ENCODE measurements at places on chromosomes 1 and 21.

DNA sequence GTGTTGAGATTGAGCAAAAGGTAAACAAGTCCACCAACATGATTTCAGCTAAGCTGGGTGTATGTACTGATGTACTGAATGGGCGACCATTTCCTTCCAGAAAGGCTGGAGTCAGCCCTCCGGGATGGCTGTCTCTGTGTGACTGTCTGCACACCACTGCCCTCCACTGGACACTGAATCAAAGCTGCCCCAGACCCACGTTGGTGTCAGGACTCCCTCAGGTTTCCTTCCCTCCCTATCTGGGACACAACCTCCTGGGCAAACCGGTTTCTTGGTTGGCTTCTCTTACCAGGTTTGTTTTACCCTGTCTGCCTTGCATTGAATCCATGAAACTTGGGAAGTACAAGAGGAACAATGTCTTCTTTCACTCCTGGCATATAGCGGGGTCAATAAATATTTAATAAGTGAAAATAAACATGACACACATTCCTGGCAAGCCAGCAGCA is 5.3 kb upstream of the SRP9 start:
- DNase-seq: peak; percentile 86

- no peak for DNase-seq
These were observed 11.8 kb upstream of the ARHGEF2 start for GRCh38 chr1:155990005-155990739.

DNA sequence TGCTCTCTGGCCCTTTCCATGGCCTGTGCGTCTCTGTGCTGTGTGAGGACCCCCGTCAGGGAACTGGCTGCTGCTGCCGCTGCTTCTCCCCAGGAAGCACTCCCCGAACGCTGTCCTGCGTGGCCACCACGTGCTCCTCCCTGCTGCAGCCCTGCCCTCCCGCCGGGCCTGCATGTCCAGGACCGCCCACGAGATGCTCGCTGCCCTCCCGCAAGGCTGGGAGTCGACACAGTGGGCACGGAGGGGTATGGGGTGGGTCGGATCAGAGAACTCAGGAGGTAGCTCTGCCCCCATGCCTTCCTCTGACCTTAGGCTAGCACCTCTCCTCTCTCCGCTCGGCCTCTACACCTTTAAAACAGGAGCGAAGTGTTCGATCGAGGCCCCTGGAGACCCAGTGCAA is 171.9 kb upstream of the AJAP1 start:
- no peak for DNase-seq

DNA sequence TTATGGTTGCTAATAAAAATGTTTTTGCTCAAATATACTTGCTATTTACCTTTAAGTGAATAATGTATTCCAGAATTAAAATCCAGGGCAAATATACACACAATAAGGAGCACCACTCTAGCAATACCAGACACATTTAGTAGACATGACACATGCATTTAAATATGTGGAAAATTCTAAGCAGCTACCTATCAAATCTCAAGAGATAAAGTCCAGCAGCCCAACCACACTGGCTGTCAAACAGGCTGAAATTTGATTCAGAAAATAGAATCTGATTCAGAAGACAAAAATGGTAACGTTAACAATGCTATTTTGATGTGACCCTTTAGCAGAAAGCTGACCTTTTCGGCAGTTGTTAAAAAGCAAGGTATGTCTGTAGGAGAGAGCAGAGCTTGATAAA is 42.3 kb downstream of the PLEKHO1 start:
- DNase-seq: no peak

GRCh38 chr1:2360588-2361364 is 30.6 kb downstream of the MORN1 start:
- DNase-seq: no peak

DNA sequence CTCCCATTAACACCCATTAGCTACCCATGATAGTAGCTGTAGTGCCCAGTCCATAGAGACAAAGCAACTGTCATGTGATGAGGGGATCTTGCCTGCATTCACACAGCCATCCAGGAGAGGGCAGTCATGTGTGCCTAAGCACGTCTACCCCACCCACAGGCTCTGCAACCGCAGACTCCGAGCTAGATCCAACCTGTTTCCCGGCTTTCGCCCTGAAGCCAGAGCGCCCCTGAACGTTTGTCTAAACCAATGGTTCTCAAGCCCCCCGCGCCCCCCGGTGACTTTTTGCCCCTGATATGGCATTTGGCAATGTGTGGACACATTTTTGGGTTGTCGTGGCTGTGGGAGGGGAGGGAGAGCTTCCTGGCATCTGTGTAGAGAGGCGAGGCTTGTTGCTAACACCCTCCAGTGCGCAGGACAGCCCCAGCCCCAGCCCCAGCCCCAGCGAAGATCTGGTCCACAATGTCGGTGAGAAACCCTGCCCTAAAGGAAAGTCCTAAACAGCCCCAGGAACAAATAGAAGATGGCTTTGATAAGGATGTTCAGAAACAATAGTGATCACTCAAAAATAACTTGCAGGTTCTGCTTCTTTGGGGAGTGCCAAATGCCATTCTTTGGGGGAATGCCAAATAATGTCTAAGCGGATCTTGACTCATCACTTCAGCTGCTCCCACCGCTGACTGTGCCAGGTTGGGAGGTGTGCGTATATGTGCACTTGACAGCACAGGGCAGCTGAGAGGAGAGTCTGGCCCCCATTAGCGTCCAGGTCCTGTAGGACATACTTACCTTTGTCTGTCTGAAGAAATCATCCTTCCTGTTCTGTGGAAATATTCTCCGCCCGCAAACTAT is 34.5 kb downstream of the SLC44A3 start:
- peak; percentile 80 for DNase-seq

DNA sequence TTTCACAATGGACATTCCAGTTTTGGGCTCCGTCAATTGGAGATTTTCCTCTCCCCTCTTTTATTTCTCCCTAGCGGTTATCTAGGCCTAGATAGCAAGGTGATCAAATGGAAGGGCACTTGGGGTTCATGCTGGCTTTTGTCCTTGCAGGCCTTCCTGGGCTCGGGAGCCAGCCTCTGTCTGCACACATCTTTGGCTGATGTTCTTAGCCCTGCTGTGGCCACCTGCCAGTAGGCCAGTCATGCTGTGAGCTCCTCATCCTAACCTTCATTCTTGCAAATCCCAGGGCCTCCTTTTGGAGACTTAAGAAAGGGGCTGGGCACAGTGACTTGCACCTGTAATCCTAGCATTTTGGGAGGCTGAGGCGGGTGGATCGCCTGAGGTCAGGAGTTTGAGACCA is 13.5 kb downstream of the TIE1 start:
- no peak for DNase-seq

DNA sequence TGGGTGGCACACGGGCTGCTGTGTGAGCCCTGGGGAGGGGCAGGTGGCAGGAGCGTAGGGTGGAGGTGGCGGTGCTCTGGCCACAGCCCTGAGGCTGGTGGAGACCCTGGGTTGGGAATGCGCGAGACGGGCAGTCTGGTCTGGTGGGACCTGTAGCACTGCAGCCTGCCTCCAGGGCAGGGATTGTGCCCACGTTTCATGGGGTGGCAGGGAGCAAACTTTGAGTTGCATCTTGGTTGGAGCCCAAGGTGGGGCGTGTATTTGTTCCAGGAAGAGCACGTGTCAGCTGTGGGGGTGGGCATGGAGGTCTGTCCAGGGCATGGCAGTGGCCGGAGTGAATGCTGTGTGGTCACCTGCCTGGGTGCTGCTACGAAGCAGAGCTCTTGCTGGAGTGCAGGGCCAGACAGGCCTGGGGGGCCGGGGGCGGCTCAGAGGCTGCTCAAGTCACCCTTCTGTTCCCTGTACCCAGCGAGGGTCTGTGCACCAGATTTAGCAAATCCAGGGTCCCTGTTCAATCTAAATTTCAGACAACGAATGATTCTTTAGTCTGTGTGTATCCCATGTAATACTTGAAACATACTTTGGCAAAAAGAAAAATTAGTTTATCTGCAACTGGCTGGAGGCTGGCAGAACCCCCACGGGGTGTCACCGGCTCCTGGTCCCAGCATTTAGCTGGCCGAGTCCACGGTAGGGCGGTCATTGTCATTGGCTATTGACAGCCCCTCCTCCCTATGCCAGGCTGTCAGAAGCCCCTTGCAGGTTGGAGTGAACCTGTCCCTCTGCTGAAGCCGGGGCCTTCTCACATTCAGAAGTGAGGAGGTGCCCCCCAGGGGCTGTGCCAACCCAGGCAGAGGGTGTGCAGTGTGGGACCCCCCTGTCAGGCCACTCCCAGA is 27.3 kb downstream of the KRTAP10-1 start:
- no peak for DNase-seq

GRCh38 chr1:107557095-107557494 is 407.9 kb downstream of the VAV3 start:
- no peak for DNase-seq

DNA sequence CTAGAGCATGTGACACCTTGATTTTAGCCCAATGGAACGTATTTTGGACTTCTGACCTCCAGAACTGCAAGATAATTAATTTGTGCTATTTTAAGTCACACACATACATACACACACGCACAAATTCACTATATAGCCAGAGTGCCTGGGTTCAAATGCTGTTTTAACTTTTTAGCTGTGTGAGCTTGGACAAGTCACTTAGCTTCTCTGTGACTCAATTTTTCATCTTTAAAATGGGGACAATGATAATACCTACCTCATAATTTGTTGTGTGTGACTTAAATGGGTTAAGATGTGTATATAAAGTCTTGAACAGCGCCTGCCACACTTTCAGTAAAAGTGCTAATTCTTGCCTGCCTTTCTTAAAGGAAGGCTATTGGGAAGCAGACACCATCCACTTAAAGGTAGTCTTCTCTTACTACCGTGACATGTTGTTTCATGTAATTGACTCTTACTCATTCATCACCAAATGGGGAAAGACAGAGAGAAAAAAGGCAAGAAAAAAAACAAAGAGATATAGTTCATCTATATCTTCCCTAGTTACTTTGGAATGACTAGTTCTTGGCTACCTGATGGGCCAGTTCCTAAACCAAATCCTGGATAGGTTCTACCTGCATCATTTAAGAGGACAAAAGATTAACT is 56.3 kb downstream of the SLC30A7 start:
- no peak for DNase-seq

DNA sequence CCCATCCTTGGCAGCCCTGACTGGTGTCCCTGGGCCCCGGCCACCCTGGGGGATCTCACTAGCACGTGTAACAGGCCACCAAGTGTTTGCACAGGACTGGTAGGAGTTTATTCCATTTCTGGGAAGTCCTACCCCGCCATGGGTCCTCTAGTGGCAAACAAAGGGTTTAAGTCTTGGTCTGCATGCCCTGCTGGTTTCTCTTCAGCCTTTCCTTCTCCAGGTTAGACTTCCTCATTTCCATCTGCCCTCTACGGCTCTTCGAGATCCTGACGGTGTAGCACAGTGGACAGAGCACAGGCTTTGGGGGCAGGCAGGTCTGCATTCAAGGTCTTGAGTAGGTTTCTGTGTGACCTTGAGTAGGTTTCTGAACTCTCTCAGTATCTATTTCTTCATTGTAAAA is 2.8 kb downstream of the AGTRAP start:
- no peak for DNase-seq

DNA sequence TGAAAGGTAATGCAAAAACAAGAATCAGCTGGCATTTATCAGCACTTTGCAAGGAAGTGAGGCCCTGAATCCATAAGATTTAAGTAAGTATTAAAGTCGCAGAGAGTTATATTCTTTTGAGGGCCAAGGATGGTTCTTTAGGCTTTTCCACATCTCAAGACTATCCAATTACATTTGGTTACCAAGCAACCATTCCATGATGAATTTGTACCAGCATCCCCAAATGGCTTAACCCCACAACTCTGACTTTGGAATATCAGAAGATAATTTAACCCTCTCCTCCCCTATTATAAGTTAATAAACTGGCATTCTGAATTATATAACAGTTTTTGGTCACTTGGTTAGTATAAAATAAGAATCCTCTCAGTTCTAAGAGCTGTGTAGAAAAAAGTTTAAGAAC is 2.8 kb downstream of the PHTF1 start:
- no peak for DNase-seq

DNA sequence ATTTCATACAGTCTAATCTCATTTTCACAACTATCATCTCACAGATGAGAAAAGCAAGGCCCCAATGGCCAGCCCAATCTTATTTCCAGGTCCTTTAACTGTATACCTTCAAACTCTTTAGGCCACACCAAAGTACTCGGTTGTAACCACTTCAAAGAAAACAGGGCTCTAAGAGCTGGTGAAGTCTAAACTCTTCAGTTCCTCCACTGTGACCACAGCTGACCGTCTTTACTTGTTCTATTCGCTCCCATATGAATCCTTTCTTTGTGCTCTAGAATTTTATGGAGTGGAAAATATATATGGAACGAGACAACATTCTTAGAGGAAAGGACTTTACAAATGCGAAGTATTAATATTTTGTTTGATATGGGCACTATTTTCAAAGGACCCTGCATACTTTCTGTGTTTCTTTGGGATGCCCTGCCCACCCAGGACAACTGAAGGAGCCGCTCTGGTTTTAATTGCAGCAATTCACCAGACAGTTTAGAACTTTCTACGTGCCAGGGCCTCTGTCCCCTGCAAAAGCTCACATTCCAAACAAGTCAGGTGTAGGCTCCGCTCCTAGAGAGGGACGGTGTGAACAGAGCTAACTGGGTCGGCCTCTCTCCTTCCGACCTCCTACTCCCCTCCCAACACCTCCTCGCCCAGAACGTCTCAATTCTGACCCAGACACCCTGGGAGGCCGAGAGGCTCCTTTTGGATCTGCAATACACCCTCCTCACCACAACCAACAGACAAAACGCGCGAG is 15.7 kb downstream of the IER5 start:
- no peak for DNase-seq

GRCh38 chr1:47510282-47510811 is 72.5 kb downstream of the FOXD2 start:
- no peak for DNase-seq

GRCh38 chr1:37040773-37041172 is 6.5 kb upstream of the GRIK3 start:
- no peak for DNase-seq

DNA sequence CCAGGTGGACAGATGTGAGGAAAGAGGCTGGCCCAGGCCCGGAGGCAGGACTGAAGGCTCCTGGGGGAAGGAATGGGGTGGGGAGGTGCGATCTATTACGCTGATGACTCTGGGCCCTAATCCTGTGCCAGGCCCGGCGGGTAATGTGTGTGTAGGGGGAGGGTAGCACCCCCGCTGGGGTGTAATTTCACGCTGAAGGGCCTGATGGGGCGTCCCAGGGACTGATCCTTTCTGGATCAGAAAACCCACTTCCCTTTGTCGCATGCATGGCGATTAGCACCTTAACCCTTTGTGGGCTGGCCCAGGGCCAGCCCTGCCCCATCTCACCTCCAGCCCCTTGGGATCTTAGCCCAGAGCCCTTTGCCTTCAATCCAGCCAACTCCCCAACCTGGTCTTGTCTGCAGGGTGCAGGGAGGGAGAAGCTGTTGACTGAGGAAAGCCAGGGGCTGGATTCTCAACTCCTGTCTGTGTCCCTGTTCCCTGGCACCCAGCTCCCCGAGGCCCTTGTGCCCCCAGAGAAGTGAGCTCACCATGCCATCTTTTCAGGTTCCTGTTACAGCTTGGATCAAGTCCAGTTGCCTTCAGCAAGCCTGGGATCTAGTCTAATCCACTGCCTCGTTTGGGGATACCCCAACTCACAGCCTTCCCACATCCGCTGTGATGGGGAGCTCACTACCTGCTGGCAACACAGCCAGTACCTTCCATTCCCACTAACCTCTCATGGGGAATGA is 26.0 kb downstream of the KNCN start:
- no peak for DNase-seq
